ENCODE measurements at places on chromosomes 1 and 21.

DNA sequence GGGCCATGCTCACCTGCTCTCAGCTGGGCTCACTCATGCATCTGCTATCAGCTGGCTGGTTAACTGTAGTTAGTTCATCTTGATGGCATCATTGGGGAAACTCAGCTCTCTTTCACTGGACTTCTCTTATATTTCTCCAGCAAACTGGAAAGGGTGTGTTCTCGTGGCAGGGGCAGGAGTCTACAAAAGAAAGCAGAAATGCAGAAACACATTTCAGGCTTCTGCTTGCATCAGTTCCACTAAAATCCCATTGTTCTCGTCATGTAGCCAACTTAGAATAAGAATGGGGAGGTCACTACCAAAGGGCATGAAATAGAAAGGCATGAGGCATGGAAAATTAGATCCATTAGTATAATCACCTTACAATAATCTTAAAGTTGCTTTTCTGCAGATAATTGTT lies 207.3 kb downstream of the NRIP1 start:
- no peak for DNase-seq

GRCh38 chr1:50214717-50215116 lies 106.0 kb downstream of the ELAVL4 start:
- DNase-seq: no peak

GRCh38 chr1:56376188-56376984 lies 203.0 kb downstream of the PLPP3 start:
- peak; percentile 41 for DNase-seq

- DNase-seq: no peak
Measured at GRCh38 chr1:2258996-2259395, 30.9 kb downstream of the SKI start.

Data from heart right ventricle (tissue), 16 donors.